ENCODE measurements at places on chromosomes 3 and 15.

- no peak for DNase-seq
Observed at GRCh38 chr3:138867996-138868395, 33.3 kb upstream of the PIK3CB start.

DNA sequence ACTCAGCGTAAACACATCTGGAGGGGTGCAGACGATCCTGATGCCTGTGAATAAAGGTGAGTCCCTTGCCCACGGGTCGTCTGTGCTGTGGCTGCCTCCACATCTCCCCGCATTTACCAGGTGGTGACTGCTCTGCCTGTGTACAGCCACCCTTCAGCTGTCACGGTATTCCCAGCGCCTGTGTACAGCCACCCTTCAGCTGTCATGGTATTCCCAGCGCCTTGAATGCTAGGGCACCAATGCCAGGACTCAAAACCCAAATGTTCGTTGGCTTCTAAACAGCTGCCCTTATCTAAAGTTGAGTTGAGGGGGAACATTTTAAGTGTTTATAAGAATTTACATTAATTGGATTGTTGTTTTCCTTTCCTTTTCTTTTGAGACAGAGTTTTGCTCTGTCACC lies 27.4 kb downstream of the MAP6D1 start:
- DNase-seq: no peak

- DNase-seq: no peak
Observed at GRCh38 chr15:99613887-99614647, 48.3 kb downstream of the MEF2A start.

DNA sequence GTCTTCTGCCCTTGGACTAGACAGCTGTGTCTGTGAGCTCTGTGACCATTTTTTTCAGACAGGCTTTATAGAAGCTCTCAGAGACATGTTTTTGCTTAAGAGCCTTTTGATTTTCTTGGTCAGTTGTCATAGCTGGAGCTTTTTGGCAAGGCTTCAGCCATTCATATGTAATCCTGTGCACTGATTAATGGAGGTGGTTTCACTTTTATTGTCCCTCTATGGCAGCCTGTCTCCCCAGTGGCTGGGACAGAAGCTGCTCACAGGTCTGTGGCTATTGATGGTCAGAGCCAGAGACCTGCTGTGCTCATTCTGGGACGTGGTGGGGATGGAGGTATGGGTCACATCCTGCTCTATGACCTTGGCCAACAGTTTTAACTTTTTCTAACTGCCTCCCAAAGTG lies 226.6 kb upstream of the LRRFIP2 start:
- DNase-seq: no peak

GRCh38 chr3:134104031-134104430 lies 74.3 kb upstream of the SLCO2A1 start:
- no peak for DNase-seq

- no peak for DNase-seq
Observed at GRCh38 chr3:52415800-52416199, 29.1 kb downstream of the SEMA3G start.

GRCh38 chr15:93523481-93523880 lies 434.5 kb upstream of the RGMA start:
- no peak for DNase-seq

- DNase-seq: no peak
Observed at GRCh38 chr3:36891701-36892160, 53.1 kb downstream of the TRANK1 start.

DNA sequence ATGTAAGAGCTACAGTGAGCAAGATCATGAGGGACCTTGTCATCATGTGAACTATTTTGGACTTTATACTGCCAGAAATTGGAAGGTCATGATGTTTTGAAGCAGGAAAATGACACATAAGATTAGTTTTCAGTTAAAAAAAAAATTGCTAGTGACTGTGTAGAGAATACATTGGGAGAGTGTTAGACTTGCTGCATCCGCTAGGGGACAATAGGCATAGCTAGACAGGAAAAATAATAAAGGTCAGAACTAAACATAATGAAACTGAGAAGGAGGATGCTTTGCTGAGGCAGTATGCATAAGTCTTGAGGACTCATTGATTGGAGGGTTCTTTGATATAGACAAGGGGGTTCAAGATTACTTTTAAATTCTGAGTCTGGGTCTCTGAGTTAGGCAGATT lies 275.8 kb upstream of the KCNH8 start:
- no peak for DNase-seq

DNA sequence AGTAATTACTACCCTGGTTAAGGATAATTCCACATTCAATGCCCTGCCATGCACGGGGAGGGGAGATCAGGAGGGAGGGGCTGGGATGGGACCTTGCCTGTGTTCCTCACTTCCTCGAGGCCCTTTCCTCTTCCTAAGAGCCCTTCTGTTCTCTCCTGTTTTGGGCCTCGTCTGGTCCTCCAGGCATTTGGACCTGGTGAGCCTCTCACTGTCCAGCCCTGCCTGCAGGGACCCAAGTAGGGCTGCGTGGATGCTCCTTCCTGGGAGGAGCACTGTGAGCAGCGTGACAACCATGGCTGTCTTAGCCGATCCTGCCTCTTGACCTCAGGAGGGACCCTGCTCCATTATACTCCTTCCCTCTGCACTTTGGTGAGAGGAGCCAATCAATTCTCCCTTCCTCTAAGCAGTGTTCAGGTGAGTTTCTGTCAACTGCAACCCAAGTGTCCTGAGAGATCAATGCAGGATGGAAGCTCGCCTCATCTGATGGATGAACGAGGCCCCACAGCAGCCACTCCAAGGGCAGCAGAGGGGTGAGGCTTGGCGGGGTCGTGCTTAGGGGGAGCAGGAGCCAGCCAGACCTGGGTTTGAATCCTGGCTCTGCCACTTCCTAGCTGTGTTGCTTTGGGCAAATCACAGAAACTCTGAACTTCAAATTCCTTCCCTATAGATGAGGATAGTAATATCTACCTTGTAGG lies 92.5 kb downstream of the IQSEC1 start:
- DNase-seq: no peak

DNA sequence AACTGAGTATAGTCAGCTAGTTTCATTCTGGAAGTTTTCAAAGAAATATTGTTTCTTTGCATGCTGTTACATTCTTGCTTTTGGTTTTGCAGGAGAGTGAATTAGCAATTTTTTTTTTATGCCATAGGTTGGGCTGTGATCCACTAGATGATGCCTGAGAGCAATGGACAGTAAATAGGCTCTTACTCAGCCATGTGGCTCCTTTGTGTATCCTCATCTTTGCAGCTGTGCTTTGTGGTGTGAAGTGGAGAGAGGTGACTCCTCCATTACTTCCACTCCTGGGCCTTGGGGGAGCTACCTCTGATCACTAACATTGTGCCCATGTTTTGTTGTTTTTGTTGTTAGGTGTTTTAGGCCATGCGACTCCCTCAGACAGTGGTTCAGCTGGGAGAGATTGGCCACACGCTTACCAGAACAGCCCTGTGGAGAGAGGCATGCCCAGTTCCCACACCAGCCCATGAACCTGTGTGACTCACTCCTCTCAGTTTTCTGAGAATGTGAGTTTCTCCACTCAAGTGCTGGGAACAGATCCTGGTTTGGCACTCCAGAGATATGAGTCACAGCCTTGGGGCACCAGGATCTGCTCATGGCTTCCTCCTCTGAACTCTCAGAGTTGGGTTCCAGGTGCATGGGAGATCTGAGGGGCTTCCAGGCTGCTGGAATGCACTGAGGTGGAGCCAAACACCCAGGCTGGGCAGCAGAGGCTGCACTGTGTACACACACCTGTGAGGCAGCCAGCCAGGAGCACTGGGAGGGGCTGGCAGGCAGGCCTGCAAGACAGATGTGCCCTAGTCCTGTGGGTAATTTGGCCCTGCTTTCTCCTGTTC lies 785.3 kb downstream of the ROBO2 start:
- no peak for DNase-seq

GRCh38 chr3:162492446-162493081 lies 996.0 kb downstream of the OTOL1 start:
- DNase-seq: no peak

DNA sequence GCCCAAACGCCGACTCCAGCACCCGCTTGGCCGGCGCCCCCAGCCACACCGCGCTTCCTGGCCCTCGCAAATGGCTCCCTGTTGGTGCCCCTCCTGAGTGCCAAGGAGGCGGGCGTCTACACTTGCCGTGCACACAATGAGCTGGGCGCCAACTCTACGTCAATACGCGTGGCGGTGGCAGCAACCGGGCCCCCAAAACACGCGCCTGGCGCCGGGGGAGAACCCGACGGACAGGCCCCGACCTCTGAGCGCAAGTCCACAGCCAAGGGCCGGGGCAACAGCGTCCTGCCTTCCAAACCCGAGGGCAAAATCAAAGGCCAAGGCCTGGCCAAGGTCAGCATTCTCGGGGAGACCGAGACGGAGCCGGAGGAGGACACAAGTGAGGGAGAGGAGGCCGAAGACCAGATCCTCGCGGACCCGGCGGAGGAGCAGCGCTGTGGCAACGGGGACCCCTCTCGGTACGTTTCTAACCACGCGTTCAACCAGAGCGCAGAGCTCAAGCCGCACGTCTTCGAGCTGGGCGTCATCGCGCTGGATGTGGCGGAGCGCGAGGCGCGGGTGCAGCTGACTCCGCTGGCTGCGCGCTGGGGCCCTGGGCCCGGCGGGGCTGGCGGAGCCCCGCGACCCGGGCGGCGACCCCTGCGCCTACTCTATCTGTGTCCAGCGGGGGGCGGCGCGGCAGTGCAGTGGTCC lies 3.5 kb downstream of the ISLR2 start:
- DNase-seq: no peak

DNA sequence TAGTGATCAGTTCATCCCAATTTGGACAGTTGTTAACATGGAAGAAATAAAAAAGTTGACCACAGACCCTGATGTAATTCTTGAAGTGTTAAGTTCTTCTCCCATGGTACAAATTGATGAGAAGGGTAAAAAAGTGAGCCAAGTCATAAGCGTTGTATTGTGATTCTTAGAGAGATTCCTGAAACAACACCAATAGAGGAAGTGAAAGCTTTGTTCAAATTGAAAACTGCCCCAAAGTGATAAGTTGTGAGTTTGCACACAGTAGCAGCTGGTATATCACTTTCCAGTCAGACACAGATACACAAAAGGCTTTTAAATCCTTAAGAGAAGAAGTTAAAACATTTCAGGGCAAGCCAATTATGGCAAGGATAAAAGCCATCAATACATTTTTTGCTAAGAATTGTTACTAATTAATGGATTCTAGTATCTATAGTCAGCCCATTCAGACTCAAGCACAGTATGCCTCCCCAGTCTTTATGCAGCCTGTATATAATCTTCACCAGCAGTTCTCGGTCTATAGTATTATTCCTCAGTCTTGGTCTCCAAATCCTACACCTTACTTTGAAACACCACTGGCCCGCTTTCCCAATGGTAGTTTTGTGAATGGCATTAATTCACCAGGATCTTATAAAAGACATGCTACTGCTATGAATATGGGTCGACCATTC lies 38.2 kb downstream of the CDIN1 start:
- DNase-seq: no peak

DNA sequence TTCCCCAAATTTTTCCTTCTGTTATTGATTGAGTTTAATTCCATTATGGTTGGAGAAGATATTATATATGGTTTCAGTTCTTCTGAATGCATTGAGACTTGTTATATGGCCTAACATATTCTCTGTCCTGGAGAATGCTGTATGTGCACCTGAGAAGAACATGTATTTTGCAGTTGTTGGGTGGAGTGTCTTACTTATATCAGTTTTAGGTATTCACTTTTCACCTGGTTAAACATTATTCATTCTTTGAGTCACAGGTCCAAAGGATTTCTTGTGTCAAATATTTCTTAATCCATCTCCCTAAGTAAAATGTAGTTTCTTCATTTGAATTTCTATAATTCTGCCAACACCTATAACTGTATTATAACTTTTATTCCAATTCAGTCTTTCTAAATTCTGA lies 17.8 kb downstream of the ACKR2 start:
- DNase-seq: no peak

- no peak for DNase-seq
Observed at GRCh38 chr3:188841906-188842305, 329.9 kb upstream of the TPRG1 start.

GRCh38 chr15:62444104-62445022 lies 279.3 kb upstream of the C2CD4B start:
- DNase-seq: no peak

DNA sequence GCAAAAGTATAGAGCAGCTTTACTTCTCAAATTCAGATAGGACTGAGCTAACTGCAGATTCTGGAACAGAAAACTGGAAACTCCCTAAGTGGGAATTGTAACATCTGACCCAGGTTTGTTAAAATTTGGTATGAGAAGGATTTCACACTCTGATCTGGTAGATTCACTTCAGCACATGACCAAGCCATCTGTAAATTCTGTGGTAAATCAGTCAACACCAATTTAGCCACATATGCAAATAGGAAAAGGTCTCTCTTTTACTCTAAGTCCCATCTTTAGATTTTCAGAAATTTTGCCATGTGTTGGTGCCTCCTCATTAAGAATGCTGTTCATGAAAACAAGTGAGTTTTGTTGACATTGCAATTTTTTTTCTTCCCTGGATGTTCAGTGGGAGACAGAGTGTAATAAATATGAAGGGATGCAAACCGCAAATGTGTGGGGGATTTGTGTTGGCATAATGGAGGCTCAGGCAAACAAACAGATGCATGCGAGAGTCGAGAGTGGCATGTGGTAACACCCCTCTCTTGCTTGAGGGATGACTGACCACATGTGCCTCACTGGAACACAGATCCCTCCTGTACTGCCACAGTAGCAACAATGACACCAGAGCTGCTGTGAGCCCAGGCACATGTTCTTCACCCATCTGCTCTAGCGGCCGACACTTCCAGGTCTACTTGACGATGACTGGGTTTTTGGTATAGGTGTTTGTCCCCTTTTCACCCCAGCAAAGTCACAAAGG lies 146.6 kb downstream of the FEZF2 start:
- DNase-seq: no peak

DNA sequence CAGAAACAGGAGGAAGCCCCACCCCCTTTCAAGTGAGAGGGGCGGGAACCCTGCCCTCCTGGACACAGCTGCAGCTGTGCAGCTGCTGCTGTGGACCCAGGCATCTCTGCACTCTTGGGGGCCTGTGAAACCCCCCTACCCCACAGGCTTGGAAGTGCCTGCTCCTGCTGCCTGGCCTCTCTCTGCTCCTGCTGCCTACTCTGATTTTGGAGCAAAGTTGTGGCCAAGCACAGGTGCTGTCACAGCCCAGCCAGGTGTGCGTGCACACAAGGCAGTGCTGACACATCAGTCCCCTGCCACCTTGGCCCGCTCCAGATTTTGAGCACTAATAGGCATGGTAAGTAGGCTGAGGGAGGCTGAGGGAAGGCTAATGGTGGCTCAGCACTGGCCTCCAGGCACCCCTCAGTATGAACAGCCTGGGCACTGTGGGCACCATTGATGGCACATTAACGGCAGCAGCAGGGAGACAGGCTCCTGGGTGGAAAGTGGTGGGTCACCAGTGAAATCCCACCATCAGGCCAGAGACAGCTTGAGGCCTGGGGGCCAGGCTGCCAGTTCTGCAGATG lies 890.9 kb downstream of the GBE1 start:
- no peak for DNase-seq

GRCh38 chr3:141547791-141548190 lies 61.0 kb downstream of the RASA2 start:
- DNase-seq: no peak

Data from T47D (cell line).